ENCODE measurements at places on chromosomes 3 and 15.

DNA sequence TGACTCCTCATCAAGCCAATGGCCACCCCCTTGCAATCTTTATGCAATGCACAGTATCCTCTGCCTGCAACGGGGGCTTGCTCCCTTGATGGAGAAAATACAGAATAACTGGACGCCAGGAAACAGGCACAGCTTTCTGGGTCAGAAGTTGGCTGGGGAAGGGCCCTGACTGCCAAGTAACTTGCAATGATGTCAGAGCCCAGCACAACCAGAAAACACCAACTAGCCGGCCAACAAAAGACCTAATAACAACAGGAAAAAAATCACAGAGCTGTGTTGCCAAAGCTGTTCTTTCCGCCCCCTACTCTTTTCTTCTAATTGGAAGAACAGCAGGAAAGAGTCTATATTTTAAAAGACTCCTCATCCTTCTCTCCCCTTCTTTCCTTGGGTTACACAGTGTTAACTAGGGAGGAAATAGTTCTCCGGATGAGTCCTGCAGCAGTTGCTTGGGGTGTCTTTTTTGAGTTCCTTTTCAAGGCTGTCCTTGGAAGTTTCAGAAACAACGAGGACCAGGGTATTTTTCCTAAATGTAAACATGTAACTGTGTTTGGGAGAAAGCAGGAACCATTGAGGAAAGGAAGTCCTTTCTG, 1.4 kb upstream of the SEMA6D start:
- DNase-seq: no peak

DNA sequence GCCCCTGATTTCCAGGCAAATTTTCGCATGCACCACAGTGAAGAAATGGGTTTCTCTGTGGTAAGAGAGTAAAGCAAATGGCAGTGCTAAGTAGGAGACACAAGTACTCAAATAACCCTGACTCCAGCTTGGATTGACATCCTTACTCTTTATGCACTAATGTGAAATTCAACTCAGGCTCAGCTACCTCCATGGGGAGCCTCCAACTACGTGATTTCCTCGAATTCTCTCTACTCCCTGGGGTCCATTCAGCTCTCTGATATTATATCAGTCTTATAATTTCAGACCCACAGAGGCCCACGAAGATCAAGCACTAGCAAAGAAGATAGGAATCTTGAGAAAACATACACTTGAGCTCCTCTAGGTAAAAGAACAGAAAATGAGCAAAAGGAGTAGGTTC, 407.6 kb upstream of the CCDC54 start:
- DNase-seq: no peak

DNA sequence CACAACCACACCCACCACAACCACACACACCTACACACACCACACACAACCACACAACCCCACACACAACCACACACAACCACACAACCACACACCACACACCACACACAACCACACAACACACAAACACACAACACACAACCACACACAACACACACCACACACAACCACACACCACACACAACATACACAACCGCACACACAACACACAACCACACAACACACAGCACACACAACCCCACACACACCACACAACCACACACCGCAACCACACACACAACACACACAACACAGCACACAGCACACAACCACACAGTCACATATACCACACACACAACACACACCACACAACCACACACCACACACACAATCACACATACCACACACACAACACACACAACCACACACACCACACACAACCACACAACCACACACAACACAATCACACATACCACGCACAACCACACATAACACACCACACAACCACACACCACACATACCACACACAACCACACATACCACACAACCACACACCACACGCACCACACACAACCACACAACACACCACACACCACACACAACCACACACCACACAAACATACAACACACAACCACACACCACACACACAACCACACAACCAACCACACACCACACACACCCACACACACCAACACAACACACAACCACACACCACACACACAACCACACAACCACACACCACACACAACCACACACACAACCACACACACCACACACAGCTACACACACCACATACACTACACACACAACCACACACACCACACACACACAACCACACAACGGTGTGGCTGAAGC, 23.7 kb downstream of the CPN2 start:
- no peak for DNase-seq

DNA sequence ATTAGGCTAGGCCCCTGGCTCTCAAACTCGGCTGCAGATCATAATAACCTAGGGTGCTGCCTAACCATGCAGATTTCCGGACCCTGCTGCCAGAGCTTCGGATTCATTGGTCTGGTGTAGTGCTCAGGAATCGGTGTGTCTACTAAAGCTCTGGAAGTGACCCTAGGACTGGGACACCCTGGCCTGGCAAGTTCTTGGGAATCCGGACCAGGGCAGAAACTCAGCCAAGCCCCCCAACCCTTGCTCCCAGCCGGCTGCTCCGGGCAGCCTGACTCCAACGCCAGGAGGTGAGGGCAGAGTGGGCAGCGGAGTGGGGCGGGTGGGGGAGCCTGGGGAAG, 23.0 kb downstream of the IGDCC3 start:
- DNase-seq: no peak

- DNase-seq: no peak
Observed at GRCh38 chr15:74444106-74445062, 10.6 kb upstream of the SEMA7A start.

Data from activated T-cell treated with anti-CD3 and anti-CD28 coated beads for 4 hours (primary cell).